Left colon (tissue), 2 donors: ENCODE measurements at places on chromosomes 5 and 9. TPM values are rescaled to one million over a fixed set of nuclear protein-coding genes. Genes with fewer than 3 reads are reported as not detected.
A peak's percentile ranks its signal among the peaks of the same experiment; 100 is the strongest.

DNA sequence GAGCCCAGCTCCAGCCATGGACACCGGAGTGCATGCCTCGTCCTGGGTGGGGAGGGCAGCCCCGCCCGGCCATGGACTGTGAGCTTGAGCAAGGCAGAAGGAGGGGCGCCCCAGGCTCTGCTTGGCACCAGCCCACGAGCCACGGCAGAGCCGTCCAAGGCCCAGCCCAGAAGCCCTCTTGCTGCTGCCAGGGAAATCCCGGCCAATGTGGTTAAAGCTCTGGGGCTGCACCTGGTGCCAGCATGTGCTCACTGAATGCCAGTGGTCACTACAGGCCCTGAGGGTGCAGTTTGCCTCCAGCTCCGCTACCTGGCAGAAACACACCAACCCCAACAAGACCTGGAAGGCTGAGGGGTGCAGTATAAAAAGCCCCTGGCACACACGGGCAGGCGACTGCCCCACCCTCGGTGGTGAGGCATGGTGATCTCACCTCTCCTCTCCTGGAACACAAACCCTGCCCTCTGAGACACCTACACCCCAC is 11.8 kb downstream of the BRD3 start:
- peak; percentile 82 for DNase-seq

- no peak for DNase-seq
Observed at GRCh38 chr5:96219580-96220281, 213.3 kb downstream of the PCSK1 start.

- DNase-seq = no peak
Observed at GRCh38 chr5:10567121-10567591, 3.3 kb downstream of the ANKRD33B start.

Gene ADAMTS19
- 0.67 TPM for total RNA-seq

Gene IL9
- not detected for total RNA-seq

GRCh38 chr5:159184858-159185381 is 24.4 kb downstream of the RNF145 start:
- DNase-seq = no peak

GRCh38 chr9:87461256-87461655 is 36.4 kb upstream of the DAPK1 start:
- no peak for DNase-seq

- DNase-seq = no peak
Observed at GRCh38 chr5:95520206-95520605, 34.6 kb downstream of the SKIC3 start.

DNA sequence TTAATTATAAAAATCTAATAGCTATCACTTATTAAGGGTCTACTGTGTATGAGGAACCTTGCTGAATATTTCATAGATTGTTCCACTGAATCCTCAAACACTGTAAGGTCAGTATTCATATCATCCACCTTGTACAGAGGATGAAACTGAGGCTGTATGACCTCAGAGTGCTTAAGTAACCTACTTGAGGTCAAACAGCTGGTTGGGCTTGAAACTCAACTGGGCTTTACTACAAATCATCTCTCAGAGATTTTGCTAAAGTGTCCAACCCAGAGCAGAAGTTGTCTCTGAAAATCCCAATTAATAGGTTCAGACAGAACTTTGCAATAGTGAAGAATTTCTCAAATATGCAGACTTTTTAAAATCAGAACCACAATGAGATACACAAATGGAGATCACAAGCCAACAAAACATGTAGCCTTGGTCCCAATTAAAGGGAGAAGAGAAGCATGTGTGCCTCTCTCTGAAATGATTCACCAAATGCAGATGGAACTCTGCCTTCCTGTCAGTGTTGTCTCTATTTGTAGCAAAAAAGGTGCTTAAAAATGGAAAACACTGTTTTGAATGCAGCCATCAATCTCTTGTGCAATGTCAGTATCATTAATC is 131.4 kb downstream of the FAM114A2 start:
- DNase-seq = no peak

DNA sequence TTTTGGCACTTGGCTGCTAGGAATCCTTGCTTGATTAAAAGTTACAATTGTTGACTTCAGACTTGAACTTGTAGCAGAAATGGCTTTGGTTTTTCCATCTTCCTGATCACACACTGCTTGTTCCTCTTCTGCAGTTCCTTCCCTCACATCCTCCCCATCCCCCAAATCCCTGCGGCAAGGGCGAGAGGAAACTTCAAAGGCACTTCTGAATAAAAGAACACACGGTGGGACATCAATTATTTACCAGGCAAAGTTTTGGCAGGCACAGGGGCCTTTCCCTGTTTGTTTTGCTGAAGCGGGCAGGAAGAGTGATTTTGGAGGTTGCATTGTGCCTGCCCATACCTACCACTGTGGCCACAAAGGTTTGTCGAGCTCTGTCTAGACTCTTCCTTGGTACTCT is 260.9 kb downstream of the KIF4B start:
- no peak for DNase-seq

GRCh38 chr9:109493648-109494047 is 4.5 kb downstream of the PTPN3 start:
- no peak for DNase-seq

- DNase-seq = no peak
Observed at GRCh38 chr9:127279717-127280285, 15.2 kb downstream of the GARNL3 start.

DNA sequence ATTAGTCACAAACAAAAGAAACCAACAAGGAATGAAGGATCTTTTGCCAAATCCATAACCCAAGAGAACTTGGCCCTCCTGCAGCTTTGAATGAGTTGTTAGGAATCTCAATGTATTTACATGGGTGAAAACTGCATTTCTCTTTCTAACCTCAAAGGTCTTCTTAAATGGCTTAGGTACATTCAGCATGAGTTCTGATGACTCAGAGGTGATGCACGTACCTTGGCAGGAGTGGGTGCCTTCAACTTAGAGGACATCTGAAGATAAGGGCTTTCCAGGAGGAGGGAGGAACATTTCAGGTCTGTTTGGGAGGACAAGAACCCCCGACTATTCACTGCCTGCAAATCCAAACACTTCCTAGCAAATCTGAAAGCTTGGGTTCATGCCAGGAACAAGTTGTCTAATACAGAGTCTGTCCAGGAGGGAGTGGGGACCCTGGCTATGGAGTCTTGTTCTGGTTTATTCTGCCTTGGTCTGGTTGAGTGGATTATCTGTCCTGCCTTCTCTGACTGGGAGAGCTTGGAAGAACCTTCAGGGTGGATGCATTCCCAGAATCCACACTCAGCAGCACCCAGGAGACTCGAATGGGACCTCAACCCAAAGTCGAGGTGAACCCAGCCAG is 65.7 kb downstream of the IRX2 start:
- DNase-seq = no peak

DNA sequence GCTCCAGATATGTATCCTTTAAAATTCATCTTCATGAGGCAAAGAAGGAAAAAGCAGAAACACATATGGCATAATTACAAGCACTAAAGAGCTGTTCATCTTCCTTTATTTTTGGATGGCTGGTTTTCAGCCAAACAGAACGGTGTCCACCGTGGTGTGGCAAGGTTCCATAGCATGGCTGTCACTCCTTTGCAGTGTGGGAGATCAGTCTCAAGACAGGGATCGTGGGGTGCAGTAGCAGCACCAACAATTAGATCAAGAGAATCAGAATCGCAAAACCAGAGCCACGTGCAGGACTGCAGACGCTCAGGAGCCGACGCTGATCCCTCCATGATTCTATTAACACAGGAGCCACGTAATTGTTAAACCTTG is 79.5 kb downstream of the SEMA4D start:
- no peak for DNase-seq

GRCh38 chr9:74803376-74804017 is 84.2 kb downstream of the TRPM6 start:
- no peak for DNase-seq

GRCh38 chr9:120387257-120388002 is 192.5 kb downstream of the CDK5RAP2 start:
- peak; percentile 49 for DNase-seq

Gene CDH9
- not detected for total RNA-seq

DNA sequence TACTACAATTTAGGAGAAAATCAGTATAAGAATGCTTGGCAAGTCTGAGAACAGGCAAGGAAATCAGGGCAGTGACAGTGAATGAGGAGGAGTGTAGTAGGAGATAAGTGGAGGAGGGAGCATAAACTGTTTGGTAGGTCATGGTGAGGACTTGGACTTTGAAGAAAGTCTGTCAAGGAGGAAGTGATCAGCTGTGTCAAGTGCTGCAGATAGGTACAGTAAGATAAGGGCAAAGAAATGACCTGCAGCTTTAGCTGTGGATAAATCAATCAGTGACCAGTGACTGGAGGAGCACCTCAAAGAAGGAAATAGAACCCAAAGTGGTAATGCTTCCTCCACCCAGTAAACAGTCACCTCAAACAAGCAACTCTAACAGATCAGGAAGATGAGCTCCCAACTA is 106.3 kb downstream of the RAPGEF6 start:
- DNase-seq = no peak

DNA sequence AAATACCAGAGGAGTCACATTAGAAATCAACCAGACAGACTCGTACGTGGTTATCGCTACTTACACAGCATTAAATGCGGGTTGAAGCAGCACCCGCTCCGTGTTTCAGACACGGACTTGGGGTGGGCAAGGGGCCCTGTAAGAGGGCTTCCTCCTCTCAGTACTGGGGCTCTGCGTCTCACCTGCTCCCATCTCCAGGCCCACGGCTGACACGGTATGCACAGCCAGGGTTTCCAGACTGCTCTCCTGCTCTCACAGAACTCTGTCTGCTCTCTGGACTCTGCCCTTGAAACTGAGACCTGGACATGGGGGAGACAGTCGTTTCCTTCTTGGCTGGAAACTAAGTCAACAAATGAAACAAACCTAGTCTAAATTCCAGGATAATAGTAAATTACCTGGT is 24.7 kb upstream of the RASGEF1C start:
- DNase-seq = no peak

DNA sequence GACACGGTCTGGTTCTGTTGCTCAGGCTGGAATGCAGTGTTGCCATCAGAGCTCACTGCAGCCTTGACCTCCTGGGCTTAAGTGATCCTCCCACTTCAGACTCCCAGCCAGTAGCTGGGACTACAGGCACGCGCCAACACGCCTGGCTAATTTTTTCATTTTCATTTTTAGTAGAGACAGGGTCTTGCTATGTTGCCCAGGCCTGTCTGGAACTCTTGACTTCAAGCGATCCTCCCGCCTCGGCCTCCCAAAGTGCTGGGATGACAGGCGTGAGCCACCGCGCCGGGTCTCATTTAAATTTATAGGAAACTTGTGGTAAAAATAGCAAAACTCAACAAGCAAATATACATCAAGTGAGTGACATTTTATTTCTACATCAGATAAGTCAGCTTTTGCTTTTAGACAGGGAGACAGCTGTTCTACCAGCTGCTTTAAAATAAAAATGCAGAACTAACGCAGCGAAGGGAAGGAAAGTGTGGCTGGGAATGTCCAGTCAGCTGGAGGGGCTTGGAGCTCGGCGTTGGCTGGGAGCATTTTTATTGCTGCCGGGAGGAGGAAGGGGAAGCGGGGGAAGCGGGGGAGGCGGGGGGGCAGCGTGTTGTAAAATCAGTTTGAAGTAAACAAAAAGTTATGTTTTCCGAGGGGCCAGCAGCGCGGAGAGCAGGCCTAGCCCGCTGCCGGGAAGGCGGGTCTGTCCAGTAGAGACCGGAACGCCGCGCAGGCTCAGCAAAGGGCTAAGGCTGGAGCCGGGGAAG is 707 bp upstream of the ZFYVE16 start:
- DNase-seq = peak; percentile 52

Gene MYMK
- not detected for total RNA-seq

DNA sequence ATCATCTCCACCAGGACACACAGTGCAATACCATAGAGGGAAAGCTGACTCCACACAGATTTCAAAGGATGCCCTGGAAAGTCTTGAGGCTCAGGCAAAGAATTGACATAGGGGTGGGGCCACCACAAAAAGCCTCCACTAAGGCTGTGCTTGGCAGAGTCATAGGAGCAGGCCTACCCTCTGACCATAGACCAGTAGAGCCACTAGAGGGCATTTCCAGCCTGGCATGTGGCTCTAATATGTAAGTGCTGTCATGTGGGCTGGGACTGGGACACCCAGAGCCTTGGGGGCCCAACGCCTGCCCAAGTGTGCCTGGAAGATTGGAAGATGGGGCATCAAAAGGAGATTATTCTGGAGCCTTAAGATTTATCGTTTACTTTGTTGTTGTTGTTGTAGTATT is 726.0 kb downstream of the DNAH5 start:
- DNase-seq = no peak

GRCh38 chr5:151889614-151890013 is 35.0 kb downstream of the GLRA1 start:
- no peak for DNase-seq

DNA sequence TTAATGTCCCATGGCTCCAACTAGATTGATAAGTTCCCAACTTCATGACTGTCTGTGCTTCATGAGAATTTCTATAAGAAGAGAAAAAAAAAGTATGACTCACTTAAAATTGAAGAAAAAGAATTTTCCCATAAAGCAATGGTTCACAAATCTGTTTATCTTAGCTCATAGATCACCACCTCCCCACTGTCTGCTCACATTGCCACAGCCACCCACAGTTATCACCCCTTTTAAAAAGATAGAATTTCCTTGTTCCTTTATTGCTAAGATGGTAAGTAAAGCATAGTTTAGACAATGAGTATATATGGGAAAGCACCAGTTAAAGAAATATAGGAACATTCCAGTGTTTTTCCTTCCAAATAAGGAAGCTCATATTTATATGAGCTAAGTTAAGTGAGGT is 67.1 kb downstream of the ALDH7A1 start:
- no peak for DNase-seq

- no peak for DNase-seq
Observed at GRCh38 chr5:23208959-23209431, 298.4 kb upstream of the PRDM9 start.

DNA sequence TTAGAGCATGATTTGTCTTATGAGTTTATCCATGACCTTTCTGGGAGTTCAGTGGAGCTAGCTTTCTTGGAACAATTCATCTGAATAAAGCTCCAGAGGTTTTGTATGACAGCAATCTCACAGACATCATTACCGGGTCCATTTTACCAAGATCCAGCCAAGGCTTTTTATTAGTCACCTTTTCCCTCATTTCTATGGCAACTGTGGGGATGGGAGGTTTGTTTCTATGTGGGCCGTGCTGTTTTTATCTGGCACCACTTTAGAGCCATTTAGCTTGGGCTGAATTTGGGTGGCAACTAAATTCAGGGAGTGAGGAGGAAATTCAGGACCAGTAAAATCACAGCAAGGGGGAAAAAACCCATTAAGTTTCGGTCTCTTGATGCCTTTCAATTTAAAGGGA is 245.7 kb downstream of the NSG2 start:
- no peak for DNase-seq

DNA sequence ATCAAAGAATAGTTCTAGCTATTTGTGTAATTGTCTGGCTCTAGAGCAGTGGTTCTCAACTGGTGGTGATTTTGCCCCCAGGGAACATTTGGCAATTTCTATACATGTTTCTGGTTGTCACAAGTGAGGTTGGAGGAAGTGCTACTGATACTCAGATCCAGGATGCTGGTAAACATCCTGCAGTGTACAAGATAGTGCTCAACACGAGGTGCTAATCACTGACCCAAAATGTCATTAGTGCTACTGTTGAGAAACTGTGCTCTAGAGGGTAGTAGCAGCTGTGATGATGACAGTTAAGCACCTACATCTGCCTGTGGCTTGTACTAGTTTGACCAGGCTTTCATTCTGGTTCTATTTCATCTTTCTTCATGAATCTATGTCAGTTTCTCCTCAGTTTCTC is 22.1 kb downstream of the LRRC19 start:
- DNase-seq = no peak

Gene CACNA1B
- 0.24 TPM for total RNA-seq

Gene ZNF608
- 23.1 TPM for total RNA-seq

GRCh38 chr5:2165203-2165602 is 282.5 kb upstream of the IRX4 start:
- no peak for DNase-seq

Gene CDKN2B
- total RNA-seq = 158 TPM
